ENCODE measurements at places on chromosomes 4 and X.

GRCh38 chr4:176479767-176480166, 160.0 kb downstream of the SPCS3 start:
- no peak for DNase-seq

DNA sequence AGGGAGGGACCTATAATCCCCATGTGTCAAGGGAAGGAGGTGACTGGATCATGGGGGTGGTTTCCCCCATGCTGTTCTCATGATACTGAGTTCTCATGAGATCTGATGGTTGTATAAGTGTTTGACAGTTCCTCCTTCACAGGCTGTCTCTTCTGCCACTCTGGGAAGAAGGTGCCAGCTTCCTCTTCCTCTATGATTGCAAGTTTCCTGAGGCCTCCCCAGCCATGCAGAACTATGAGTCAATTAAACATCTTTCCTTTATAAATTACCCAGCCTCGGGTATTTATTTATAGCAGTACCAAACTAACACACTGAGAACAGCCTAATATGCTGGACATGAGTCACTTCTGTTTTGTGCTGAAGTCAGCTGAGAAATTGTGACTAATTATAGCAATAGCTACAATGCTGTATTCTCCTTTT, 656.9 kb upstream of the CPEB2 start:
- DNase-seq: no peak

GRCh38 chr4:10457255-10457801, at the start of gene ZNF518B:
Gene ZNF518B, minus strand, starts transcription at chr4:10457426. Its CDS starts 11,098 bp downstream, at chr4:10446328.
- DNase-seq: no peak

- peak; percentile 84 for DNase-seq
These were observed 73.7 kb downstream of the TBL1X start for GRCh38 chrX:9538544-9539045.

- DNase-seq: no peak
These were observed 136.9 kb downstream of the ASMT start for GRCh38 chrX:1751781-1752180.

DNA sequence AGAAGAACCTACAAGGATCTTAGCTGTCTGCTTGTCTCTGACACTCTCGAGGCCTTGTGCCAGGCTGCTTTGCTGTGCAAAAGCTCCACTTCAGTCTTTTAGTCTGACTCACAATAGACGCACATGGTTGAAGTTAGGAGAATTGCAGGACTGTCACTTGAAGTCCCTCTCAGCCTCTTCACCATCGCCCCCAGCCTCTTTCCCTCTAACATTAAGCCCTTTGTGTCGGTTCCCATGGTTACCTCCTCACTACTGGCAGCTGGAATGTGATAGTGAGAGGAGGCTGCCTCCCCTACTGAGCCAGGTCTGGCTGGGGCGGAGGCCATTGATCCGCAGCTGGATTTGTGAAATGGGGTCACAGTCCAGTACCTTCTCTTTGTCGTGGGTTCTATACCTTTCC, 201.8 kb downstream of the SOWAHB start:
- no peak for DNase-seq

DNA sequence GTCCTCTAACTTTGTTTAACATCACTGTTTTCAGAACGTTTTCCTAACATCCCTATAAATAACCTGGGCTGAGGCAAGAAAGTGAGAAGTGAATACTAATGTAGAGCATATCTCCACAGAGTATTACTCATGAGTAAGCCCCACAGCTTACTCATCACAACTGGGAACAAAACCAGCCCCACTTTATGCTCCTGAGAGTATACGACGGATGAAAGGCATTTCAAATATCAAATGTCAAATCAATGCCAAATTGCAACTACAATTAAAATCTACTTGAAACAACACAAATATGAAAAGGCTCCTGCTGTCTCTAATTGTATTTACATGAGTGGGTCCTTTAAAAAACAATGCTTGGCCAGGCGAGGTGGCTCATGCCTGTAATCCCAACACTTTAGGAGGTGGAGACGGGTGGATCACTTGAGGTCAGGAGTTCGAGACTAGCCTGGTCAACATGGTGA, 41.2 kb downstream of the SH3RF1 start:
- DNase-seq: no peak

DNA sequence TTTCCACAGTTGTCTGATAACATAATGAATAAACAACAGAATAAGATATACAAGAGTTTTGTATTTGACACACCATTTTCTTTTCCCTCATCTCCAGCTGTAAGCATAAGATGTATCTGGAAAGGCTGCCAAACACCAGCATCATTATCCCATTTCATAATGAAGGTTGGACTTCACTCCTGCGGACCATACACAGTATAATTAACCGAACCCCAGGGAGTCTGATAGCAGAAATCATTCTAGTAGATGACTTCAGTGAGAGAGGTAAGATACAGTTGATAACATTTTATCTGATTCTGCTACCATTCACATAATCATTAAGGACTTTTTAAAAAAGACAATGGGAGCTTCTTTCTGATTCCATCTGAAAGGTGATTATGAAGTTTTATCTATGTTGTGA, 535.2 kb downstream of the GALNTL6 start:
- DNase-seq: no peak

DNA sequence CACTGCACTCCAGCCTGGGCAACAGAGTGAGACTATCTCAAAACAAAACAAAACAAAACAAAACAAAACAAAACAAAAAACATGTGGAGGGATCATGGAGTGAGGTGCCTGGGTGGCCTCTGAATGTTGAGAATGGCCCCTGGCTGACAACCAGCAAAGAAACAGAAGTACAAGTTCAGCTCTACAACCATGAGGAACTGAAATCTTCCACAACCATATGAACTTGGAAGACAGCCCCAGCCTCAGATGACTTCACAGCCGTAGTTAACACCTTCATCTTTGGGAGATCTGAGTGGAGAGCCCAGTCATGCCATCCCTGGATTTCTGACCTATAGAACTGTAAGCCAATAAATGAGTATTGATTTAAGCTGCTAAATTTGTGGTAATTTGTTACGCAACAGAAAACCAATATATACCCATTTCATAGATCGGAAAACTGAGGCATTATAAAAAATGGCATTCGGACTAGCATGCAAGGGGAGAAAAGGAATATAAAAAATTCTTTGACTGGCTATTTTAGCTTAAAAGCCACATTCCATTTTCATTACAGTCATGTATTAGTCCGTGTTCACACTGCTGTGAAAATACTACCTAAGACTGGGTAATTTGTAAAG, 138.7 kb upstream of the RAPGEF2 start:
- no peak for DNase-seq

Data from NCI-H2081 treated with DMSO at 0.1 percent for 48 hours (cell line).